ENCODE measurements at places on chromosomes 6 and 20.

DNA sequence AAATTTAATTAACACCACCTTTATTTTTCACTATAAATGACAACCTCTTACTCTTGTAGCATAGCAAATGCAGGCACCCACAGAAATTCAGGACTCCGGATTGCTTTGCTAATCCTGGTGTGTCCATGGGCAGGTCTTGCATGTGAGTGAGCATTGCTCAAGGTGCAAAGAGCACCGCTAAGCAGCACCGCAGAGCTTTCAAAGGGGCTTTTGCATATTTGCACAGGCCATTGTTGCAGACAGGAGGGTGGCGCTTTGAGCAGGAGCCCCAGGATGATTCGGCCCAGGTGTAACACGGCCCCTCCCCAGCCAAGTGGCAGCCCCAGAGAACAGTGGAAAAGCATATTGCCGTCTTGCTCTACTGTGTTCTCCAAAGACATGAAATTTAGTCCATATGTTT is 293.2 kb downstream of the NRN1 start:
- DNase-seq: no peak

GRCh38 chr20:18466574-18466893 is 296 bp downstream of the DZANK1 start:
- DNase-seq: no peak

- DNase-seq: no peak
Measured at GRCh38 chr6:82095091-82095490, 152.5 kb downstream of the IBTK start.

- no peak for DNase-seq
Measured at GRCh38 chr6:41426888-41427641, 91.7 kb downstream of the NCR2 start.
